NCI-H146 (cell line): ENCODE measurements at places on chromosomes 5 and 9.

- DNase-seq: no peak
Measured at GRCh38 chr9:71127301-71127700, 5.9 kb upstream of the TRPM3 start.

GRCh38 chr9:121141706-121142105, 60.0 kb downstream of the RAB14 start:
- DNase-seq: no peak

- no peak for DNase-seq
Measured at GRCh38 chr9:89386797-89387196, 68.5 kb downstream of the SECISBP2 start.

GRCh38 chr9:78023003-78023741, 8.4 kb downstream of the GNAQ start:
- DNase-seq: no peak

GRCh38 chr9:18604767-18605730, 131.1 kb downstream of the ADAMTSL1 start:
- no peak for DNase-seq

DNA sequence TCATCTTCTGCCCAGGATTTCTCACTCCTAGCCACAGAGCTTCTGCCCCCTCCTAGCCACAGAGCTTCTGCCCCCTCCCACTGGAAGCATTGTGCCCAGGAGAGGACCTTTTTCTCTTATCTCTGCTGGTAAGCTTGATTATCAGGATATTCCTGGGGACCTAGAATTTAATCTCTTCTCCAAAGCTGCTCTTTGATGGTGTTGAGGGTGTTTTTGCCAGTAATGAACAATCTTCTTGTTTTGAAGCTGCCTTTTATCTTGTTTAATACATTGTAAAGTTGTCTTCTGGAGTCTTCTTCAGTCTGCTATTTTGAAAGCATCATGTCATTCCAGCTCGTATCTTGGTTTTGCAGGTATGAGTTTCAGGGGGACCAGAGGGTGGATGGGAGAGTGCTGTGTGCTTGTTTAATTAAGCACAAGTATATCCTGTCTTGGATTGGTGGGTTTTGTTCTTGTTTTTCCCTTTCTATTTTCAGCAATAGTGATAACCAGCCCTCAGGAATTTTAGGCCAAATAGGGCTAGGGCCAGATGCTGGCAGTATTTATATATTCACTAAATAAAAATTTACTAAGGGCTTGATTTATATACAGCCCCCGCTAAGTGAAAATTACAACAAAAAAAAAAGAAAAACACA, 214.0 kb upstream of the DMRT1 start:
- DNase-seq: no peak

GRCh38 chr5:99945478-99946442, 589.4 kb upstream of the FAM174A start:
- DNase-seq: no peak
